ENCODE measurements at places on chromosomes 16 and 17.

- DNase-seq: no peak
These were observed 208.9 kb downstream of the CDH13 start for GRCh38 chr16:82835487-82836155.

- no peak for DNase-seq
These were observed at the start of gene SEBOX for GRCh38 chr17:28364665-28365363. Gene SEBOX, minus strand, starts transcription at chr17:28365199. Its CDS starts 48 bp downstream, at chr17:28365151.

GRCh38 chr16:89924297-89924924 lies 1.3 kb downstream of the TUBB3 start:
- DNase-seq: no peak

DNA sequence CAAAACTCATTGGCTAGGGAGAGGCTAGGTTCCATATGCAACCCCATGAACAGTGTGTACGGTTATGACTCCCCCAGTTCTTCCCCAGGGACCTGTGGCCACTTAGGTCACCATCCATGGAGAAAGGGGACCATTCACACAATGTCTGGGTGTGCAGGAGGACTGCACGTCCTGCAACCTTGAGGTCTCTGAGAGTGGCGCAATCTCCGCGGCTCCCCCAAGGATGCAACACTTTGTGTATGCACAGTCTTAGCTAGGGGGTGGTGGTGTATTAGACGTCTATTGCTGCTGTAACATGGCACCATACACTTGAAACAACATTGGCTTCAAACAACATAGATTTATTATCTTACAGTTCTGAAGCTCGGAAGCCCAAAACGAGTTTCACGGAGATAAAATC lies 65.6 kb upstream of the CBX4 start:
- DNase-seq: no peak

GRCh38 chr17:22703786-22704441 lies 1011.6 kb downstream of the KCNJ18 start:
- DNase-seq: no peak

DNA sequence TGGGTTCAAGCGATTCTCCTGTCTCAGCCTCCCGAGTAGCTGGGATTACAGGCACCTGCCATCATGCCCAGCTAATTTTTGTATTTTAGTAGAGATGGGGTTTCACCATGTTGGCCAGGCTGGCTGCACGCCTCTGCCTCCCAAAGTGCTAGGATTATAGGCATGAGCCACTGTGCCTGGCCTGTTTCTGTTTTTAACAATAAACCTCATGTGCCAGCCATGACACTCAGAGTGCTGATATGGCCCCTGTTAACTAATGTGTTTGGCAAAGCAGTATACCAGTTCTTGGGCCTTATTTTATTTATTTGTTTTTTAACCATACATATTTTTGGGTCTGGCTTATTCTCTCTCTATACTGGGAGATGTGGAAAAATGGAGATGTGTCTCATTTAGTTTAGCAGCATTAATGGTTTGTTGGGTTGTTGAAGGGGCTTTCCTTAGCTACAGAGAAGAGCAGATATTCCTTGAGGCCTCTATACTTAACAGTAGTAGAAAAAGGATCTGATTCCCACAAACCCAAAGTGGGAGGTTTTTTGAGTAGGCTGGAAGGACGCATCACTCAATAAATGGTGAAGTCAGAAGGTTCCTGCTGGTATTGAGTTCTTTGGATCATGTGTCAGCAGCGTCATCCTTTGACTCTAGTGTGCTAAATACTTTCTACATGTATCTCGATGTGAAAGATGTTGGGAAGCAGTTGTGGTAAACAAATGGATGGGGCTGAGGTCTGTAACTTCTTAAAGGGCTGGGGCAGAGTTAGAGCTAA lies 16.2 kb upstream of the CDK5R1 start:
- no peak for DNase-seq

GRCh38 chr17:73268582-73269328 lies 7.1 kb upstream of the CPSF4L start:
- DNase-seq: no peak

DNA sequence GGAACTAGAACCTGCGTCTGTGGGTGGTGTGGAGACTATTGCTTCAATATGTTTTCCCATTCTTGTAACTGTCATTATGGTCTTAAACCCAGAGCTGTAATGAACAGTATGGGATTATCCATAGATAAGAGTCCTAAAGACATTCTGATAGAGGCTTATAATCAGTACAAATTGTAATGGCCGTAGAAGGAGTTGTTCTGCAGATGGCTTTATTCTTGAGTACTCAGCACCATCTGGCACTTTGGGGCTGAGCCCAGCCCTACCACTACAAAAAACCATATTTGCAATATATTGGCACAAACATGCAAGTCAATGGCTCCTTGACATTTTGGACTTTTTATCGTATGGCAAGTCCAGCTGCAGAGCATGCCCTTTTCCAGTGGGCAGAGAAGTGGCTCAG lies 150.0 kb downstream of the HS3ST4 start:
- no peak for DNase-seq

DNA sequence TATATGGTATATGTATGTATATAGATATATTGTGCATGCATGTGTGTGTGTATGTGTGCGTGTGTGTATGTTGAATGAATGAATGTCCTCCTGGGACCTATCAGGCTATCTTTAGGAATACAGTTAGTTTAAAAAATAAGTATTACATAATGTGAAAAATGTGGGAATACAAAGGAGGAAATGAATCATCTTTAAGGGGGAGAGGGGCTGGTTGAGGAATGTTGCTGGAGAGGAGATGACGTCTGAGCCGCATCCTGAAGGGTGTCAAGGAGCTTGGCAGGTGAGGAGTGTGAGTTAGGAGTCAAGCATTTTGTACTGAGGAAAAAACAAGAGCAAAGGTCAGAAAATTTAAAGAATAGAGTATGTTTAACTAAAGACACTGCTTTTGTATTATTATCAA lies 62.4 kb upstream of the NLK start:
- DNase-seq: no peak
